ENCODE measurements at places on chromosomes 3 and 15. TPM values are rescaled to one million over a fixed set of nuclear protein-coding genes. Genes with fewer than 3 reads are reported as not detected.

DNA sequence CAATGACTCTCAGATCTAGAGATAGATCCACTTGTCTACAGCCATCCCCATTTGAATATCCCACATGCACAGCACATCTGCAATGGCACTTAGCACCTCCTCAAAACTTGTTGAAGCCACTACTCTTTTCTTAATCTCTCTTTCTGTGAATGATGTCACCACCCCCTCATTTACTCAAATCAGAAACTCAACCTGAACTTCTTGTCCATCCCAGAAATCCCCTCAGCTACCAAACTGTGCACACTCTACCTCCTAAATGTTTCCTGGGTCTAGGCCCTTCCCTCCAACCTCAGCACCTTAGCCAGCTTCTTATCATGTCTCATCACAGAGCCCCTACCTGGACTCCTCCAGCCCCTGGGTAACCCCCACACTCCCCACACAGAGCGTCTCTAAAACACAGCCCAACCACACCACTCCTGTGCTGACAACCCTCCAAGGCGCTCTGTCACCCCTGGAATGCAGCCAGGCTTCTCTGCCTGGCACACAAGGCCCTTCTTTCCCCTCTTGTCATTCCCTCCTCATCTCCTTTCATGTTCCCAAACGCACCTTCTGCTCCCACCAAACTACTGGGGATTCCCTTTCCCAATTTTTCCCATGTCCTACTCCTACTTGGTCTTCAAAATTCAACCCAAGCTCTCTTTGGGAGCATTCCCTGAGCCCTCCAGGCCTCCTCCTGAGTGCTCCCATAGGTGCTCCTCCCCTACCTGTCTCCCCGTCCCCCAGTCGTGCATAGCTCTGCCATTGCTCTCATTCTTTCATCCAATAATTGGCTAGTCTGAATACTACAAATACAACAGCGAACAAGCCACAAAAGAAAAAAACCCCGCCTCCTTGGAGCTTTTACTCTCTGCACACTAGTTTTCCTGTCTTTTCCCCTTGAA lies 39.8 kb upstream of the ZBTB38 start:
- DNase-seq: no peak

DNA sequence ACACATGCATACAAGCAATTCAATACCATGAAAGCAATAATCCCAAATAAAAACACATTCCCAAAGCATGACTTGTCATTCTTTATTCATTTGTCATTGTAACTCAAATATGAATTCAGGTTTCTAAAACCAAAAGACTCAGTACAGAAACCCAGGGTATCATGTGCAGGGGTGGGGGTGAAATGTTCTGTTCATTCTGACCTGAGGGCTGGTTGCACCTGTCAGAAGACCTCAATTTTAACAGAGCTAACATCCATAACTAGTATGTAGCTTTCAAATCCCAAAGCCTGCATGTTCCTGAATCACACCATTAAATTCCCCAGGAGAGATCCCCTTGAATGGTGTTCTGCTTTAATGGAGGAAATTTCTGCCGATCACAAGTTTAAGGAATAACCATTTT lies 738.7 kb downstream of the MCTP2 start:
- no peak for DNase-seq

DNA sequence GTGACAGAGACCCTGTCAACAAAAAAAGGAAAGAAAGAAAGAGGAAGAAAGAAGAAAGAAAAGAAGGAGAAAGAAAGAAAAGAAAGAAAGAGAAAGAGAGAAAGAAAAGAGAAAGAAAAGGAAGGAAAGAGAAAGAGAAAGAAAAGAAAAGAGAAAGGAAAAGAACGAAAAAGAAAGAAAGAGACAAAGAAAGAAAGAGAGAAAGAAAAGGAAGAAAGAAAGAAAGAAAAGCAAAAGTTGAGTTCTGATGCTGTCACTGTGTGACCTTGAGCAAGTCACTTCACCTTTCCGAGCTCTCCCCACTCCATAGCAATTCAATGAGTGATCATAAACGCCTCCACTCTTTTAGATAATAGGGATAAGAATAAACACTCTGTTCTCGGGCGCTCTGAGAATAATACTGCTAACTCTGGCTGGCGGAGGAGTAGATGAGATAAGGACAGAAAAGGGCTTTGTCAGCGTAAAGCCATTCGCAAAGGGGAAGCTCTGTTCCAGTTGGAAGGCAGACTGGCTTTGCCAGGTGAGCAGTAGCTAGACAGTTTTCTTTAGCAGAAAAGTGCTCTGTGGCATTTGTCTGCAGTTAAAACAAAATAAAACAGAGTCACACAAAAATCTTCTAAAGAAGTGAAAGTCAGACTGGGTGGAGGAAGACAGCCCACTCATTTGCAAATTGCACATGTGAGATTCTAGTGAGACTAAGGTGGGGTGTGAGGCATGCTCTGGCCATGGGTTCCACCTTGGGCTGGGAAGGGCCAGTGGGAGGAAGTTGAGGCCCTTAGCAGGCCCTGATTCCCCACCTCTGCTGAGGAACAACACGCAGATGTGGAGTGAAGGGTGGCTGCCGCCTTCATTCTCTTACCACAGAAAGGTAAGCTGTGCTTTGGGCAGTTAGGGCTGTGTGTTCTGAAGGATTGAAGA lies 9.6 kb upstream of the FLNB start:
- DNase-seq: peak; percentile 81

GRCh38 chr3:8867646-8868045 lies 95.6 kb downstream of the RAD18 start:
- DNase-seq: no peak

The CLSTN2 gene
- under 0.01 TPM for total RNA-seq

DNA sequence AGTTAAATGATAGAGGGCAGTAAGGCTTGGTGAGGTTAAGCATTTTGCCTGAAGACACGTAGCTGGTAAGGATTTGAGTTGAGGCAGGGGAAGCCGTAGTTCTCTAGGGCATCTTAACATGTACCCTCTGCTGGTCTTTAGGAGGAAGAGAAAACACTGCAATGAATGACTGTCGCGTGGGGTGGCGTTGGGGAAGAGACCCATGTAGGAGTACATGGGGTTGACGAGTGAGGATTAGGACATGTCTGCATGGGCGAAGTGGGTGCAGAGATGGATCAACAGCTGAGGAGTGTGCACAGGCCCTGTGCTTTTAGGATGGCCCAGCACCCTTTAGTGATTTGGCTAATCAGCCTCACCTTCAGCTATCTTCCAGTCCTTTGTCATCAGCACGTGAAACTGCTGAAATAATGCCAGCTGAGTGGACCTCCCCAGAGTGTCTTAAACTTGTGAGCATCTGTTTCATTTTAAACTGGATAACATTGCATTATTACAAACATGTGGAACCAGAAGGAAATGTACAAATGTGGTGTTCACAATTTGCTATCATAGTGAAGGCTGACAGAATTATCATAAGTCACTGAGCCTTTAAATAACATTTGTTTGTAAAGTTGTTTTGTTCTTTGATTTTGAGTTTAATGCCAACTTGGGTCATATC lies 15.3 kb downstream of the P2RY14 start:
- peak; percentile 19 for DNase-seq

- DNase-seq: no peak
Measured at GRCh38 chr15:34047893-34048775, 9.1 kb upstream of the AVEN start.

The RYR3 gene
- 0.18 TPM for total RNA-seq

GRCh38 chr3:15630646-15631350 lies 29.3 kb downstream of the BTD start:
- peak; percentile 87 for DNase-seq

DNA sequence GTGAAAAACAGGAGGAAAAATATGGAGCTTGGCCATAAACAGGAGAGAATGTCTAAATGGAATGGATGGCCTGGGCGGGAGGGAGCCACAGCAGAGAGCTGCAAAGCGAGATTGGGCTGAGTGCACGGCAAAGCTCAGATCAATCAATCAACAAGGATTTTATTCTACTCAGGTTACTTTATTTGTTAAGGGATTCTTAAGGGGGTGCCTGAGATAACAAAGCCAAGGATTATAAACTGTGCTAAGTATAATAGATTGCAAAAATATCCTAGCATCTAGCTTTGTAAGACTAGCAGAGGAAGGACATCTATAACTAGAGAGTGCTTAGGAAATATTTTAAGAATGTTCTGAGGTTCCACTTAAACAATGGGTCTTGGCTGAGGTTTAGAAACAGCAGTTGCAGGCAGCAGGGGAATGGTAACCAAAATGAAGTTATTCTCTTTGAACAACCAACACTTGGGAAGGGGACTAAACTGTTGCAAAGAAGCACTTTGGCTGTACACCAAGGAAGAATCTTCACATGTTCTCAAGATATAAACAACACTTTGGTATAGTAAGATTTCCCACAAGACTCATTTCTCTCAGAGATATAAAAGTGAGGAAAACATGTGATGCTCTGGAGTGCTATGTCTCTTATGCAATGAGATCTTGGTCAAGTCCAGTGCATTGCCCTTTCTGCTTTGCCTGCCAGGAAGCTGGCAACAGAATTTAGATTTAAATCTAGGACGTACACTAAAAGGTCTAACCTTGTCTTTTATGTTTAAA lies 35.5 kb downstream of the TMEM212 start:
- DNase-seq: peak; percentile 71

GRCh38 chr15:69780981-69781380 lies 316.7 kb downstream of the TLE3 start:
- no peak for DNase-seq

The GP5 gene
- under 0.01 TPM for total RNA-seq

GRCh38 chr3:78754066-78754743 lies 1013.6 kb downstream of the ROBO1 start:
- peak; percentile 73 for DNase-seq

The CD80 gene
- total RNA-seq: not detected

The SLC22A13 gene
- total RNA-seq: under 0.01 TPM

The VILL gene
- total RNA-seq: 2.3 TPM

The DPPA2 gene
- not detected for total RNA-seq

DNA sequence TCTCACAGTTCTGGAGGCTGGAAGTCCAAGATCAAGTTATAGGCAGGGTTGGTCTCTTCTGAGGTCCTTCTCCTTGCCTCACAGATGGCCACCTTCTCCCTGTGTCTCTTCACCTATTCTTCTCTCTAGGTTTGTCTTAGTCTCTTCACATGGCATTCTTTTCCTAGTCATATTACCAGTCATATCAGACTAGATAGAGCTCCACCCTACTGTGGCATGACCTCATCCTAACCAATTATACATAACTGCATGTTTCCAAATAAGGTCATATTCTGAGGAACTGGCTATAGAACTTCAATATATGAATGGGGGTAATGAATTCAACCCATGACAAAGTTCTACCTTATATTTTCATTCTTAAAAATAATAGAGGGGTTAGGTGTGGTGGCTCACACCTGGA lies 196.4 kb upstream of the UBE3A start:
- DNase-seq: no peak

DNA sequence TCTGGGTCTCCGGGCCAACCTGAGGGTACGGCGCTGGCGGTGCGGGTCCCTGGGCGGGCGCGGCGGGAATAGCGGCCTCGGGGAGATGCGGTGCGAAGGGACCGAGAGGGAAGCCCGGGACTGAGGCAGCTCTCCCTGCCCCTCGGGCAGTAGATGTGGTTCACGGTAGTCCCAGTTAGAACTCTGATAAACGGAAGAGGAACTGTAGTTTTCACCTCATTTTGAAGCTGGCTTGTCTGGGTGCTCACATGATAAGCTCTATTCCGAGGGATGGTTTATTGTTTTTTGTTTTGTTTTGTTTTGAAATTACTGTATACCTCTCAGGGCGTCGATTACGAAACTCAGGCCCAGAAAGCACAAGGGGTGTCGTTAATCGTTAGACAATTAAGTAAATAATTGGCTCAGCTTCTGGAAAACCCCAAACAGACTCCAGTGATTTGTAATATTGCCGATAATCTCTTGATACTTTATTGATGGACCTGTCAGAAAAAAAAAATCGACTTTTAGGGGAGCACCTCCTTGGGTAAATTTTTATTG lies 413 bp downstream of the NUSAP1 start:
- DNase-seq: no peak

- DNase-seq: peak; percentile 7
Measured at GRCh38 chr3:147411238-147411814, 2.2 kb downstream of the ZIC1 start.

The ROBO2 gene
- total RNA-seq: 14.5 TPM

DNA sequence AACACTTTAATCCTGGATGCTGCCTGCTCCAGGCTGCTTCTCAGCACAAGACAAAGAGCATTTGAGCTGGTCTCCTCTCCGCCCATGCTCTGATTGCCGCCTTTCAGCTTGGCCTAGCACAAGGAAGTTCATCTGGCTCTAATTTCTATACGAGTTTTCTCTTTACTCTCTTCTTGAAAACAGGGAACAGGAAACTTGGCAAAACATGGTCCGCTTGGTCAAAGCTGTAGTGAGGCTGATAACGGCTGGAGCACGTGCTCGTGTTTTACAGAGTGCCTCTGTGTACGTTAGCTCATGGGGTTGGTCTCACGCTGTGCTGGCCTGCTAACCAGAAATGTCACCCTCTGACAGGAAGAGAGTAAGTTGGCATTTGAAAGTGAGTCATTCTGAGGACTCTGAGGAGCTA lies 19.2 kb downstream of the RARRES1 start:
- DNase-seq: no peak

The GOLGA8Q gene
- total RNA-seq: 0.18 TPM

DNA sequence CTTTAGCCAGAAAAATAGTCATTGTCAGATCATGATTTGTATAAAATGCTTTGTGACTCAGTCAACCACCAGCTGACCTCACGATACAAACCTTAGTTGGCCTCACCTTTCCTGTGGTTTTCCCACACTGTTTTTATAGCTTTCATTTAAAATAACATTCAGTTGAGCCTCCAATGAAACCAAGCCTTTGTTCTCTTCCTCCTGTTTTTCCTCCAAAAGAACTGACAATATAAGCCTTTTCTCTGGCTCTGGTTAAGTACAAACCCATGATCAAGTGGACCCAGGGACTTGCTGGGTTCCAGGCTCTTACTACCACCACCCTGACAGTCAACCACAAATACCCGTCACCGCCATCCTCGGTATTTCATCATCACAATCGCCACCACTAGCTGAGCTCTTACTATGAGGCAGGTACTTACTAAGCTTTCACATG lies 81.7 kb downstream of the TAMM41 start:
- peak; percentile 84 for DNase-seq

The MYZAP gene
- not detected for total RNA-seq

DNA sequence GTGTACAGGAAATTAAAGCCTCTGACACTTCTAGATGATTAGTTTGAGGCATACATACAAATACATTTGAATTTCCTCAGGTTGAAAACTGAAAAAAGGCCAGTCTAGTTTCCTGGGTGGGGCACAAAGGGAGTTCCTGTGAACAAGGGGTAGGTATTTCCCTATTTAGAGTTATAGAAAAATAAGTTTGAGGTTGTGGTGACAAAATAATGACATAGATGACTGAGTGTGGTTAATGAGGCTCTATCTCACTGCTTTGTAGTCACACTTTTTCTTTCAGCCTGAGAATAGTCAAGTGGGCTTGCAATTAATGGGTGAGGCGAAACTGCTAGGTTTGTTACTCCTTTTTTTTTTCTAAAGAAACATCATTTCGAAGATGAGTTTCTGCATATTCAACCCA lies 4.3 kb downstream of the SLCO3A1 start:
- no peak for DNase-seq

DNA sequence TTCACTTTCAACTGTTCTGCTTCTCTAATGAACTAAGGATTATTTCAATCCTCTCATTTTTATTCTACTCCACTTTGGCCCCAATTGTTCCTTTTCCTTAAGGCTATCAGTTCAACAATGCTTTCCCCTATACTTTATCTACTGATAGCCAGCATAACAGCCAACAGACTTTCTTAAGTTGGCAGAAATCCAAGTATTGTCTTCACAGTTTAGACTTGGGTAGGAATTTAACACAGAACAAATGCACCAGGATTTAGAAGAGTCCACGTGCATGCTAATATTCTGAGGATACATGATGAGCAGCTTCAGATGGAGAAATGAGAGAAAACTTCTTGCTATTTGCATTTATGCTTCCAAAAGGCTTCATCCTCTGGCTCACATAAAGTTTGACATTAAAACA lies 54.8 kb downstream of the FBN1 start:
- no peak for DNase-seq

Data from IMR-90 (cell line).